Hypothalamus (tissue), 51 donors: ENCODE measurements at places on chromosomes 11 and 22.

GRCh38 chr11:134951305-134951700 is 539.3 kb upstream of the B3GAT1 start:
- no peak for DNase-seq

DNA sequence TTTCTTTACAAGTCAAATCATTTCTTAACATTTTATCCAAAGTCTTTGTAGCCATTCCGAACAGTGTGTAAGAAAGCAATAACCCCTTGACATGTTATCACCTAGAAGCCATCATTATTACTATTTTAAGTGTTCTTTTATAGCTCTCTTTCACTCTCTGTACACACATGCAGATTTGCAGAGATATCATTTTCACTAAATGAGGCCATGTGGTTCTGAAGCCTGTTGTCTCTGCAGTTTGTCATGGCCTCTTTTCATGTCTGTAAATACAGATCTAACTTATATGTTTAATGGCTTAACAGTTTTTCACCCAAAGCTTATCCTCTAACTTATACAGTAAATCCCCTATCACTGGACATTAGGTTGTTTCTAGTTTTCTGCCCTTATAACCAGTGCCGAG is 166.8 kb downstream of the MYO18B start:
- no peak for DNase-seq

- peak; percentile 36 for DNase-seq
These were observed 1.0 kb upstream of the RELA start for GRCh38 chr11:65663639-65664200.

DNA sequence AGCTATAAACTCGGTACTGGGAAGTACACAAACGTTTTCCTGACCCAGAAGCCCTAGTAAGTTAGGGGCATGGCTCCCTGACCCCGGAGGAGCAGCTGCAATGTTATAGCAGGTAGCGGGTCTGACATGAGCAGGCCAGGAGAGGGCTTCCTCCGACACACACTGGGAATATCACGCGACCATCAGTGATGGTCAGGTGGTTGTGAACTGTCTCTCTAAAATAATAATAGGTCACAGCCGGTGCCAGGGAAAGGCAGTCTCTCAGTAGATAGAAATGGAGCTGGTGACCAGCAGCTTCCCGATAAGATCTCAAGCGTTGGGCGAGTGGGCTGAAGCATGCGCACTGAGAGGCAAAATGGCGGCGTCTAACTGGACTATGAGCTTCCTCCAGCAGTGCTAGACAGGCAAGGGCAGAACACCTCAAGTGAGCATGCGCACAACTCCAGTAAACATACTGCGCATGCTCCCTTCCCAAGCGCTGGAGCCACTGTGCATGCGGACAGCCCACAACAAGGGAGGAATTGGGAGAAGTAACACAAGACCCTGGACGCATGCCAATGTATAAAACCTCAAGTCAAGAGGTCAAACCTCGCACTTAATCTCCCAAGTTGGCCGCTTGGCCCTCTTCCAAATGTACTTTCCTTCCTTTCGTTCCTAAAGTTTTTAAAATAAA is 22.3 kb upstream of the TESMIN start:
- DNase-seq: no peak

DNA sequence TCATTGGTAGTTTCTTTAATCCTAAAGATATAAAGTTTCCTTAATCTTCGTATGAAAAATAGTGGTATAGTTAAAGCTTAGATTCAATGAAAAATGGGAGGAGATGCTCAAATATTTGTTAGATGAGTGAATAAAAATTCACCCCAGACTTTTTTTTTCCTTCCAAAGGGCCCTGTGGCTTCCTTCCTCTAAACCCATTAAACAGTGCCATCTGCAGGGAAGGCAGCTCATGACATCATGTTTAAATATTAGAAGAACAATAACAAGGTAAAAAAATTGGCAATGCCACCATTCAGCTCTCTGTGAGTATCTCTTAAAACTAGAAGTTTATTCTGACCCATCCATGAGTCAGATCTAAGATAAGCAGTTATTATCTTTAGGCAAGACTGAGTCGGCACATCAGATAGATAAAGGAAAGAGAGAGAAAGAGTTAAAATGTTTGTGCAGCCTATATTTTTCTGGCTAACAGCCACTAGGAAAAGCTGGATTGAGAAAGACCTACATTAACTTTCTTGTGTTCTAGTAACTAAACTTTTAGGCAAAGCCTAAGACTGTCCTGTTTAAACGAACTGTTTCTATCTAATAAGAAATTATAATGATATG is 19.1 kb upstream of the OOSP1 start:
- no peak for DNase-seq

DNA sequence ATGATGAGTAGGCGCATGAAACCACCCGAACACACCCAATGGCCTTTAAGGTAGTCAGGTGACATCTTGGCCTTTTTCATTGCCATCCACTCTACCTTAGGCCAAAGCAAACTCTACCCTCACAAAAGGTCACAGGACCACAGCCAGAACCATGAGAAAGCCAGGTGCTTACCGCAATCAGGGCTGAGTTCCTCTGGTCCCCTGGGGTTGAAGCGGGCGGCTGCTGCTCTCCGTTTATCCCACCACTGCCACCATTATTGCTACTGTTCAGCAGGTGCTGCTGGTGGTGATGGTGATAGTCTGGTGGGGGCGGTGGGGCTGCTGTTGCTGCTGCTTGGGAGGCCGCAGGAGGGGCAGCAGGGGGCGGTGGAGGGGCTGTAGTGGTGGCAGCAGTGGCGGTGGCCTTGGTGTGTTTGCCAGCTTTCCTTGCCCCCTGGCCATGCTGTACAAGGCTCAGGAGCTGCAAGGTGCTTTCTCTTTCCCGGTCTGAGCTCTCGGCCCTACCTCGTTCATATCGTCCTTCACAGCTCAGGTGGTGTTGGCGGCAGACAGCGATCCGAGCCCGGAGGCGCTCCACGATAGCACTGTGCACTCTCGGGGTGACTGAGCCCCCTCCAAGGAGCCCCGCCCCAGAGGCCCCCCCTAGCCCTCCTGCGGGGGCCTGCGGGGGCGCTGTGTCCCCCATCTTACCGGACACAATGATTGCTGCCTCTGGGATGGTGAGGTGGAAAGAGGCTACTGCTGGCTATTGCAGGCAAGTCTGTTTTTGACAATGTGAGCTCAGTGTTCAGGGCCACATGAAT is 1.6 kb downstream of the MAML2 start:
- DNase-seq: no peak
